Hypothalamus (tissue), 51 donors: ENCODE measurements at places on chromosomes 12 and 14.

- DNase-seq = no peak
These were observed 49.8 kb upstream of the CRACR2A start for GRCh38 chr12:3802721-3803120.

- DNase-seq = no peak
These were observed 169.8 kb downstream of the CAPZA3 start for GRCh38 chr12:18907728-18908127.

DNA sequence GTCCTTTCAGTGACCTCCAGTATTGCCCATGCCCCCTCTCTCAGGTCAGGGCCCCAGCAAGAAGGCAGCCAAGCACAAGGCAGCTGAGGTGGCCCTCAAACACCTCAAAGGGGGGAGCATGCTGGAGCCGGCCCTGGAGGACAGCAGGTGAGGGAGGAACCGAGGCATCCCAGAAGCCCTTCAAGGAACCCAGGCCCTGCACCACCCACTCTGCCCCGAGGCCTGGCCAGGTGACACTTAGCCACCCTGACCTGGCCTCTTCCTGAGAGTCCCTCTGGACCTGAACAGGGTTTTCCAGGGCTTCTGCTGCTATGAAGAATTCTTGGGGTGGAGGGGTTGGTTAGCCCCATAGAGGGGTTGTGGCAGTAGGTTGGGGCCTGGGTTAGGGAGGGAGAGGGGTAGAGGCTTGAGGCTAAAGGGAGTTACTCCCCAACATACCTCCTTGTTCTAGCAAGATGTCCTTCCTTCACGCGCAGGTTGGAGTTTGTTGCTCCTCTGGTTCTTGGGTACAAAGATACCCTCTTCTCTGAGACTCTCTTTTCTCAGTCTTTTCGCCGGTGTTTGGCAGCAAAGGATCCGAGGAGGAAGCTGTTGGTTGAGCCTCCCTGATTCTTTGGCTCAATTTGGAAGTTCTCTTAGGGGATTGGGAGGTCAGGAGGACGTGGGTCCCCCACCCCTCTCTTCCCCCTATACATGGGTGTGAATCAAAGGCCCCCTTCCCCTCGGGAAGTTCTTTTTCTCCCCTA, 2.1 kb downstream of the TARBP2 start:
- DNase-seq = no peak

- DNase-seq = no peak
These were observed 1324.1 kb downstream of the AACS start for GRCh38 chr12:126389220-126389841.

DNA sequence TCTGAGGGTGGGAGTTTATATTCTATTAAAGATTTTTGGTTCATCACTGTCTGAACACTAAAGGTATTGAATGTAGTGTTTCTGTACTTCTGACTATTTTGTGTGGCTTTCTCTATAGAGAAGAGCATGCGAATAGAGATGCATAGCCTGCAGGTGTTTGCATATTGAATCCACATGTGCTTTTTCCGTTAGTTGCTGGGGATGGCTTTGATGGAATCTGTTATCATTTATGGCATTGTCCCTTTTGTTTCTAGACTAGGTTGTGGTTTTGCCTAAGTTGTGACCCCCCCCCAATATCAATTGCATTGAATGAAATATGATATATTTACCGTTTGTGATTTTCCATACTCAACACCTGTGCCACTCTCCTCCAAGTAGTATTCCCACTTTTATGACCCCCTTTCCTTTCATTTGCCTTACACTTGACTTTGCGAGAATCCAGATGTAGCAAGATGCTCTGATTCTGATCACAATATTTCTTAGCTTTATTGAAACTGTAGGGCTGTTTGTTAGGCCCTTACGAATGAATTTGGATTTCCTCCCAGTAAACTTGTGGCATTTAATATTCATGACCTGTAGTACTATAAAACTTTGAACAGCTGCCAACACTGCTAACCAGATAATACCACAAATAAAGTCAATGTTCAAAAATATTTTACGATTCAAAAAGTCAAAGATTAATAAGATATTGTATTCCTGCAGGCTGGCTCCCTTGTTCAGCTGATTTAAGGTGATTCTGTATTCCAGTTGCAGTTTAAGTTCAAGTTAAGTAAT, 176.4 kb downstream of the TMTC2 start:
- DNase-seq = no peak

DNA sequence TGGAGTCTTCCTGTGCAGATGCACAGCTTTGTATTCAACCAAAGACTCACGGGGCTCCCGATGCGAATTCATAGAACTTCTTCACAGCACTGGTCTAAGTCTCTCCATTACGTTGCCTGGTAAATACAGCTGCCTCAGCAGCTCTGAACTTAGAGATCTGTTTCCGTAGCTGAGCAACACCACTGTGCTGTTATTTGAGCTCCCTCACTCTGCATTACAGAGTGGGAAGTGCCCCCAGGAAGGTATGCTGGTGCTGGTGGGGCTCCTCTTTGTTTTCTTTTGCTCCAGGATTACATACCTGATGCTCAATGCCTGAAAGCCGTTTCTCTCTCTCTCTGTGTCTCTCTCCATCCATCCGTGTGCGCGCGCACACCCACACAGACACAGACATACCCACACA, 227.5 kb upstream of the RMST start:
- DNase-seq = no peak

DNA sequence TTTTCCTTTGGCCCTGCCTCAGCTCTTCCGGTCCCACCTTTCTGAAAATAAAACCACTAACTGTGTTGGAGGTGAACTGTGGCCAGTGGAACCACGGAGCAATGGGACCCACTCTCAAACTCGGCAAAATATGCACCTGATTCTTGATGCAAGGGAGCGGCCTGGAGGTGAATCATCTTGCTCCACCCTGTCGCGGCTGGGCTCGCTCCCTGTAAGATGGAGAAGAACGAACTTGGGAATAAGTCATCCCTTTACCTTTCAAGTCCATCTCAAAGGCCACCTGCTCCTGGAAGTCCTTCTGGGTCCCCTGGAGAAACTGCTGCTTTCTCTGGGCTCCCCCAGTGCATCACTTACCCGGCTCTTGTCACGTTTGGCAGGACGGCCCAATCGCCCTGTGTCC, 309.9 kb downstream of the BCL11B start:
- DNase-seq = no peak

GRCh38 chr14:90903101-90903500, 86.9 kb upstream of the TTC7B start:
- no peak for DNase-seq

GRCh38 chr12:44286821-44287505, 451.1 kb downstream of the TMEM117 start:
- DNase-seq = no peak

DNA sequence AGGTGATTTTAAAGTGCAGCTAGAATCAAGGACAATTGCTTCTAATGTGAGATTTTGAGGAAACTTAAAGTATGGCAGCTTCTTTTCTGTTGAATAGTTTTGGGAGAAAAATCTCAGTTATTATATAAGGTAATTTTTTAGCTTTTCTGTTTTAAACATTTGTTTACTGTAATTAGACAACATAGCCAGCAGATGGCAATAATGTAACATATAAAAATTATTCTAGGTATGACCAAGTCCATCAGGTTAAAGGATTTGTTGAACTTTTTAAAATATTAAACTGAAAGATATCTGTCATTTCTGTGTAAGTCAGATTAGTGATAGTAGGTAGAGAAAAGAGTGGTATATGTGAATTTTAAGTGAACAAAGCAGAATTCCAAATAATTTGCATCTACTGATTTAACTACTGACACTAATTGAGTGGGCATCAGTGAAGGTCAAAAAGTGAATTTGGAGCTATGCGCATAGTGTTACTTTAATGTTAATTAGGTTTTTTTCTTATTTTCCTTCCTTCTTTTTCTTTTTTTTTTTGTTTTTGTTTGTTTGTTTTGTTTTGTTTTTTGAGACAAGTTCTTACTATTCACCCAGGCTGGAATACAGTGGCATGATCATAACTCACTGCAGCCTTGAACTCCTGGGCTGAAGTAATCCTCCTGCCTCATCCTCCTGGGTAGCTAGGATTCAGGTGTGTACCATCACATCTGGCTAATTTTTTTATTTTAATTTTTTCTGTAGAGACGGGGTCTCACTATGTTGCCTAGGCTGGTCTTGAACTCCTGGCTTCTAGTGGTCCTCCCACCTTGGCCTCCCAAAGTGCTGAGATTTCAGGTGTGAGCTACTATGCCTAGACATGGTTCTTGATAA, 18.6 kb downstream of the PRORP start:
- DNase-seq = no peak

GRCh38 chr14:98189944-98190343, 1082.1 kb downstream of the BCL11B start:
- no peak for DNase-seq

- DNase-seq = no peak
These were observed 149.3 kb downstream of the DPF3 start for GRCh38 chr14:72744416-72745120.

GRCh38 chr12:95960241-95960640, 17.1 kb downstream of the AMDHD1 start:
- DNase-seq = no peak

- DNase-seq = no peak
These were observed 722 bp downstream of the FAM234B start for GRCh38 chr12:13044906-13045299.

DNA sequence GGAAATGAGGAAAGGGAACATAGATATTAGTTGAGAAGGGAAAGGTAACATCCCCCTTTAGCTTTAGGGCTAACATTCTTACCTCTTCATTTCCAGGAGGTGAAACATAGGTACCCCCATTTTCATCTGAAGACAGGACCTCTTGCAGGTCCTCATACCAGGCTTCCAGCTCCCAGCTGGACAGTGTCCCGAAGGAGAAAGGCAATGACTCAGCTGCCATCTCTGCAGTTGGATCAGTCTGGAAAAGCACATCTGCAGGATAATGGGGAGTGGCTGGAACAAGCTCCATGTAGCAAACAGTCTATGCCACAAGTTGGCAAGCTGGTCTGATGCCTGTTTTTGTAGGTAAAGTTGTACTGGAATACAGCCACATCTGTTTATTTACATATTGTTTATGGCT, 3.1 kb downstream of the DDIT3 start:
- no peak for DNase-seq

GRCh38 chr12:112969547-112970306, 8.6 kb upstream of the OAS2 start:
- DNase-seq = no peak

GRCh38 chr14:73173092-73173735, 36.9 kb downstream of the PSEN1 start:
- DNase-seq = no peak

- no peak for DNase-seq
These were observed 85.1 kb upstream of the CCDC198 start for GRCh38 chr14:57578801-57579200.

- no peak for DNase-seq
These were observed 44.9 kb downstream of the ADCK1 start for GRCh38 chr14:77844802-77845201.

DNA sequence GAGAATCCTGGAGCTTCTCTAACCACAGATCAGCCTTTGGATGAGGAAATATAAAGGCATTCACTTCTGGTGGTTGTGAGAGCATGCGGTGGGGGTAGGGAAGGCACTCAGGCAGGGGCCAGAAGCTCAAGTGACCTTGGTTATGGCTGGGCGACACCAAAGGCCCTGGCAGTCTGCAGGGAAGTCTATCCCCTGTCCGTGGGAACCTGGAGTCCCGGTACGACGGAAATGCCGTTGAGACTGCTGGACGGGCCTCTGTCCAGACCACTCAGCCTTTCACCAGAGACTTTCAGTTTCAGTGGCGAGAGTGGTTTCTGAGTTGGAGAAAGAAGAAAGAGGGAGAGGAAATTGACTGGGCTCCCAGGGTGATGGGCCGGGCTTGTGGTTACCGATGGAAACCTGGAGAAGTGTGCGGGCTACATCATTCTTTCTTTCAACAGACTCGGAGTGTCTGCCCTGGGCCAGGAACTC, 20.9 kb downstream of the ISCA2 start:
- DNase-seq = no peak

GRCh38 chr12:29556363-29556762, 58.9 kb upstream of the OVCH1 start:
- DNase-seq = no peak

- no peak for DNase-seq
These were observed 896 bp downstream of the EID3 start for GRCh38 chr12:104304261-104305009.

- DNase-seq = no peak
These were observed 35.5 kb upstream of the MAX start for GRCh38 chr14:65137648-65138307.

DNA sequence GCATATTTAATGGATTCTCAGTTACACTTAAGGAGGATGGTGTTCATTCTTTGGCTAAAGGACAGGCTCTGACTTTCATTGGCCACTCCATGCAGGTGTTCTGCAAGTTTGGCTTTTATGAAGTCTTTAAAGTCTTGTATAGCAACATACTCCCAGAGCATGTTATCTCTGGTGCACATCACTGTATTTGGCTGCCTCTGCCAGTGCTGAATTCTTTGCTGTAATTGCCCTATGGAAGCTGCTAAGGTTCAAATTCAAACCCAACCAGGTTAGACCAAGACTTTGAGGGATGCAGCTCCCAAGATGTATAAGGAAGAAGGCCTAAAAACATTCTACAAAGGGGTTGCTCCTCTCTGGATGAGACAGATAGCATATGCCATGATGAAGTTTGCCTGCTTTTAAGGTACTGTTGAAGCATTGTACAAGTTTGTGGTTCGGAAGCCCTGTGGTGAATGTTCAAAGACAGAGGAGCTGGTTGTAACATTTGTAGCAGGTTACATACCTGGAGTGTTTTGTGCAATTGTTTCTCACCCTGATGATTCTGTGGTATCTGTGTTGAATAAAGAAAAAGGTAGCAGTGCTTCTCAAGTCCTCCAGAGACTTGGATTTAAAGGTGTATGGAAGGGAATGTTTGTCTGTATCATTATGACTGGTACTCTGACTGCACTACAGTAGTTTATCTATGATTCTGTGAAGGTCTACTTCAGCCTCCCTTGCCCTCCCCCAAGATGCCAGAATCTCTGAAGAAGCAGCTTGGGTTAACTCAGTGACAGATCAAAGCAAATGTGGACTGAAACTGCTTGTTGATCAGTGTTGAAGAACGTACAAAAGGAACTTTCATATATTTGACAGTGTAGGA, 19.4 kb downstream of the TMEM116 start:
- DNase-seq = no peak

DNA sequence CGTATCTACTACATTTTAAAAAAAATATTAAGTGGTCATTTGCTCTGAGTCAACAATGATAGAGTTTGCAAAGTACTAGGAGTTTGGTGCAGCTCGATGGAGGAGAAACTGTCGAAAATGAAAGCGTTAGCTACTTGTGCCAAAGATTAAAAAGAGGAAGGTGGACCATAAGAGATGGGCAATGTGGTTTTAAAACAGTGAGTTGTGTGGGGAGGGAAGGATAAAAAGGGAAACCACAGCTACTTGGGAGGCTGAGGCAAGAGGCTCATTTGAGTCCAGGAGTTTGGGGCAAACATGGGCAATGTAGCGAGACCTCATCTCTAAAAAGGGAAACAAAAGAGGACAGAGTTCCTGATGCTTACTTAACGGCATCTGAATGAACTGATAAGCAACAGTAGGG, 18.2 kb upstream of the STRAP start:
- DNase-seq = no peak

DNA sequence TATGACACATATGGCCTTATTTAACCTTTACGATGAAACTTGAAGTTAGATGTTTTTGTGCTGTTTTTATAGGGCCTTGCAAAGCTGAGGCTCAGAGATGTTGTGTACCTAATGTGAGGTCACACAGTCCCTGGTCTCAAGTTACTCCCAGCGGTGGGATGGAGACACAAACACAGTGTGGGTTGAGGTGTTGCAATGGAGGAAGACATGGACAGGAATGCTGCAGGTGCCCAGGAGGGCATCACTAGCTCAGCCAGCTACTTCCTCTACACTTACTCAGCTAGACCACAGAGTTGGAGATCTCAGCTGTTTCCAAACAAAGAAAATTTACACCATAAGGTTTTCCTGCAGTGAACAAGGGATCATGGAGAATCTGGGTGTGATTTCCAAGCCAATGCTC, 15.5 kb downstream of the LHX5 start:
- no peak for DNase-seq

GRCh38 chr14:64817631-64818030, 62.1 kb downstream of the SPTB start:
- DNase-seq = no peak
